ENCODE measurements at places on chromosomes 5 and 9.
A peak's percentile ranks its signal among the peaks of the same experiment; 100 is the strongest.

GRCh38 chr5:40436535-40437237, 243.0 kb upstream of the PTGER4 start:
- no peak for DNase-seq

DNA sequence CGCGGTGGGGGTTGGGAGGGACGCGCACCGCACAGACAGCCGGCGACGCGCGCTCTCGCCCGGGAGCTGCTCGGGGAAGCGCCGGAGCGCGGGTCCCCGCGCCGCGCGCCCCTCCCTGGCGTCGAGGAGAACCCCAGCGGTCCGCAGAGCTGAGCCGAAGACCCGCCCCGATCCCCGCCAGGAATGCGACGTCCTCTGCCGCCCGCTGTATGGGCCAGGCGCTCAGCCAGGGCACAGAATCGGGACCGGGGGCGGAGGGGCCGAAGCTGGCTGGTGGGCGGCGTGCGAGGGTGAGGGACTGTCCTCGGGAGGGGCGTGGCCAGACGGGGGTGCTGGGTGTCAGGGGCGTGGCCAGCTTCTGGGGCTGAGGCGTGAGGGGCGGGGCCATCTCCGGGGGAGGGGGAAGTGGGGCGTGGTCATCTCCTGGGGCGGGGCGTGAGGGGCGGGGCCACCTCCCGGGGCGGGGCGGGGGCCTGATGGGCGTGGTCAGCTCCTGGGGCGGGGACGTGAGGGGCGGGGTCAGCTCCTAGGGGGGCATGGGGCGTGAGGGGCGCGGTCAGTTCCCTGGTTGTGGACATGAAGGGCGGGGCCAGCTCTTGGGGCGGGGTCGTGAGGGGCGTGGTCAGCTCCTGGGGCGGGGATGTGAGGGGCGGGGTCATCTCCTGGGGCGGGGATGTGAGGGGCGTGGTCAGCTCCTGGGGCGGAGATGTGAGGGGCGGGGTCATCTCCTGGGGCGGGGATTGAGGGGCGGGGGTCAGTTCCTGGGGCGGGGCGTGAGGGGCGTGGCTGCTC, 965 bp downstream of the PTGDS start:
- DNase-seq: peak; percentile 99

DNA sequence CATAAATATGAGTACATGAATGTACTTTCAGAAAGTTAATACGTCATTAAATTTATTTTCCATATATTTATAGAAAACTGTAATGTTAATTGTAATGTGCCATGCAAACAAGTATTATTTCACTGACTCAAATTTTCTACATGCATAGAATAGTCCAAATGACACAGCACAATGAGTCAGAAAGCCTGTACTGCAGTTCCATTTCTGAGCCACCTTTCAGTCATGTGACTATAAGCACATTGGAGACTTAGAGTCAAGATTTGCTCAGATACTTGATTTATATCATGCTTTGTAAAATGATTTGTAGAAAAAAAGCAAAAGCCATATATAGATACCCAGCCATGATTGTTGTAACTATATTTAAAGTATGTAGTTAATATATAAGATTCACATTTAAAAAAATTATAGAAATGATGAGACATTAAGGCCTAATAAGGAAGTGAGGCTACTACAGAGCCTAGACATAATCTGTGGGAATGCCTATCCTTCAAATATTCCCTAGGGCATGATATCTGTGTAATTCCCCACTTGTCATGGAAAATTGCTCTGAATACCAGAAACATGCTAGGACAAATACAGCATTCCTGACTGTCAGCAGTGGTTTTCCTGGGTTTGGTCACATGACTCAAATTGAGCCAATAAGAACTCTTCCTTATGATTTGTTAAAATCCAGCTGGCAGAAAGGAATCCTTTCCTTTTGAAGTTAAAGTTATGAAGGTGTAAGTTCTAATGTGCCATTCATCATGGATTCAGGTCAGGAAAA, 50.0 kb downstream of the PTPRD start:
- no peak for DNase-seq

DNA sequence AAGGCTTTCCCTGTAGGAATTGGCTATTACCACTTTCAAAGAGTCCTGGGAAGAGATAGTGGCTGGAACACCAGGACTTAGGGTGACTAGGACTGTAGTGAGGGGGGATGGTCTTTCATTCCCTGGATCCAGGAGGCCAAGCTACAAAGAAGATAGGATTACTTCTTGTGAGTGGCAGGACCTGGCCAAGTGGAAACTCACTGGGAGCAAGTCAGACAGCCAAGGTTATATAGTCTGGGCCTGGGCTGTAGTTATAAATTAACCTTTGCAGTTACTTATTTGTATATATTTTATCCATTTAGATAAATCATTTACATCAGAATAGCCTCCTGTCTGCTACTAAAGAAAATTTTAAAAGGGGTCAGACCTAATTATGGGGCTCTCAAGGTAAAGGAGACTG, 124.3 kb downstream of the TLR4 start:
- no peak for DNase-seq

DNA sequence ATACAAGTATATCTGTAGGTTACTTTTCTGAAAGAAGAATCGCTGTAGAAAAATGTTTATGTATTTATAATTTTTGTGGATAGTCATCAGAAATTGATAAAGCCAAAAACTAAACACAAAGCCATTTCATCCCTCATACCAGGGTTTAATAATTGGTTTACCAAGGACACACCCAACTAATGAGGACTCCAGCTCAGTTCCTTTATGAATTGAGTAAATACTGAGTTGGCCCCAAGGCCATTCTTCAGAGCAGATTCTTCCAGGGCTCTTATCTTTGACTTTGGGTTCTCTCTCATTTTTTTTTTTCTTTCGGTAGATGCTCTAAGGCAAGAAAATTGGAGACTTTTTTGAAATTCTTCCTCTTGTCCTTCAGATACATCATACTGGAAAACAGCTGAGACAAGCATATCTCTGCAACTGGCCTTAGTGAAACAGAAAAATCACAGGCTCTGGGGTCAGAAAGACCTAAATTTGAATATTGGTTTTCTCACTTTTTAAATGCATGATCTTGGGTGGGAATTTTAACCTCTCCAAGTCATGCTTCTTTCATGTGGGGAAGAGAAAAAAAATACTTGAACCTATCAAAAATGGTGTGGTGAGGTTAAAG, 401.8 kb downstream of the ARHGEF28 start:
- no peak for DNase-seq

GRCh38 chr9:20476912-20477521, 145.3 kb downstream of the MLLT3 start:
- no peak for DNase-seq

GRCh38 chr9:123548741-123549545, 192.9 kb downstream of the CRB2 start:
- DNase-seq: no peak

DNA sequence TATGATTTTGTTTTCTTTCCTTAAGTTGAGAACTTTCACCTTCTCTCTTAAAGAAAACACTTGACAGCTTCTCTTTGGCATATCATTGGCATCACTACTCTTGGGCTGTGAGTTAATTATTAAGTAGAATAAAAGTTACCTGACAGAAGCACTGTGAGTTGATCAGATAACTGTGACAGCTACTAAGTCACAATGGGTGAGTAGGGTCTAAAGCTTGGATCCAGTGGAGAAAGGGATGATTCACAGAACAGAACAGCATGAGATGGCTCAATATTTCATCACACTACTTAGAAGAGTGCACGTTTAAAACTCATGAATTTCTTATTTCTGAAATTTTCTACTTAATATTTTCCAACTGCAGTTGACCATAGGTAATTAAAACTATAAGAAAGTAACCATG, 268.5 kb upstream of the NMUR2 start:
- DNase-seq: no peak

DNA sequence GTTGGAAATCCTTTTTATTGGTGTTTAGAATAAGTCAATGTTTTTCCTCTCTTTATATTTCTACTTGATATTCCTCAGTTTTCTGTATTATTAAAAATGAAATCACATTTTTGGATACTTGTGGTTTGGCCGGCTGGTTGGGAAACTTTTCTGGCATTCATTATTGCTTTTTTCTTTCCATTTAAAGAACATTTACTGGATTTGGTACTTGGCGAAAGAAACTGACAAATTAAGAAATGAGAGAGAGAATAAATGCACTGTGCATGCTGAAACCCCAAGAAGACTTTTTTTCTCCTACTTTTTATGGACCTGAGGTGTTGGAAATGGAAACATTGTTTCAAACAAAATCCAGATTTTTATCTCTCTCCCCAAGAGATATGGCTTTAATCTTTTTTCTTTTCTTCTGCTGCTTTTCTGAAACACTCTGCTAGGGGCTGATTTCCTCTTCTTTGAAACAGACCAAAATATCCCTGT, 128.4 kb downstream of the SNX18 start:
- DNase-seq: no peak

DNA sequence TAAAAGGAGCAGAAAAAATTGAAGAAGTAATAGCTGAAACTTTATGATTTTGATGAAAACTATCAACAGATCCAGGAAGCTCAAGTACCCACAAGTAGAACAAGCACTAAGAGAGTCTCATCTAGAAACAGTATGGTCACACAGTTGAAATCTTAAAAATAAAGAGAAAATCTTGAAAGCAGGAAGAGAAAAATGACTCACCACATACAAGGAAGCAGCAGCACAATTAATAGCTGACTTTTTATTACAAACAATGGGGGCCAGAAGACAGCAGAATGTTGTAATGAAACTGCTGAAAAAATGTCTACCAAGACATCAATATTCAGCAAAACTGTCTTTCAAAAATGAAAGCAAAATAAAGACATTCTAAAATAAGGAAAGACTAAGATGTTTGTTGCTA, 1108.3 kb upstream of the DMAC1 start:
- no peak for DNase-seq

- DNase-seq: peak; percentile 96
Measured at GRCh38 chr5:179818746-179819295, 1.9 kb upstream of the SQSTM1 start.

DNA sequence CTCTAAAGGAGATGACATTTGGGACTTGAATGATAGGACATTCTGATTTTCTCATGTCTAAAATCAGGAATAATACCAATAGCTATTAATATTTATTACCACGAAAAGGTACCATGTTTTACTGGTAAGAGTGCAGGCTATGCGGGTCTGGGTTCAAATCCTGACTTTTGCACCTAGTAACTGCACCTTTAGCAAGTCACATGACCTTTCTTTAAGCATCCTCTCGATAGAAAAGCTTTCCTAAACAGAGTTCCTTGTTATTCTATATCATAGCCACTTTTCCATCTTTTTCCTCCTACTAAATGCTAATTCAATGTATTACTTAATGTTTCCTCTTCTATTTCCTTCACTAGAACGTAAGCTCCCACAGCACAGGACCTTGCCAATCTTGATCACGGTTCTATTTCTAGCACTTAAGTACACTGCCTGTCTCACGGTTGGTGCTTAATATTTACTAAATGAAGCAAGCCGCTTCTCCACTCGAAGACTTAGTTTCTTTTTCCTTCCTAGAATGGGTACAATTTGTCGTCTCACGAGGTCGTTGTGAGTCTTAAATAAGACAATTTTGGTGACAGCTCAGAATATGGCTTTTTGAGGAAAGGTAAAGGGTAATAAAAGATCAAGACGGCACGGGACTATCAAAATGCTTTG, 816 bp downstream of the RBM18 start:
- no peak for DNase-seq

GRCh38 chr5:84382363-84383295, 2.1 kb downstream of the EDIL3 start:
- peak; percentile 20 for DNase-seq

GRCh38 chr5:181239062-181239663, 4.5 kb downstream of the RACK1 start:
- DNase-seq: no peak

DNA sequence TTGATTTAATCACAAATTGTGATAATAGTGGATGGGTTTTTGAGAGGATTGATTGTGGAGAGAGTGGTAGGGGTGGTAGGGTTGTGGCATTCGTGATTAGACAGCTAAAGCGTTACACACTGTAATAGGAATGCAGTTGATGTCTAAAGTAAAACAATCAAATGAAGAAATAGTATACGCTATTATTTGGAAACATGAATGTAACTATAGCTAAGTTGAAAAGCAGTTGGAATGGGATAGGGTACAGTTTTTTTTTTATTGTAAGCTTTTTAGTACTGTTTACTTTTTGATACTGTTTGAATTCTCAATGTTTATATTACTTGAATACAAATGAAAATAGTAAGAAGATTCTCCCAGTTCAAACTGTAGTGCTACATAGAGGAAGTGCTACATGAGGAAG, 51.8 kb downstream of the RANBP17 start:
- no peak for DNase-seq

DNA sequence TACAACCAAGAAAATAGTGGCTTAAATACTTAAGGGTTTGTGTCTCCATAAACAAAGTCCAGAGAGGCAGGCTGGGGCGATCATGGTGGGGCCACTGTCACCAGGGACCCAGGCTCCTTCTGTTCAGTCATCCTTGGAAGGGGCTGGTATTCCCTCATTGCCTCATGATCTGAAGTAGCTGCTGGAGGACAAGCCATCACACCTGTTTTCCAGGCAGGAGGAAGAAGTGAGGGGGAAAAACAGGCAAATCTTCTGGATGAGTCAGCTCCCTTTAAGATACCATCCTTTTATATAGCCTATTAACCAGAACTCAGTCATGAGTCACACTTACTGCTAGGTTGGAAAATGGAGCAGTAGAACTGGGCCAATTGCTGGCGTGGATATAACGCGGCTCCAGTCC, 92.3 kb downstream of the DAP start:
- no peak for DNase-seq

DNA sequence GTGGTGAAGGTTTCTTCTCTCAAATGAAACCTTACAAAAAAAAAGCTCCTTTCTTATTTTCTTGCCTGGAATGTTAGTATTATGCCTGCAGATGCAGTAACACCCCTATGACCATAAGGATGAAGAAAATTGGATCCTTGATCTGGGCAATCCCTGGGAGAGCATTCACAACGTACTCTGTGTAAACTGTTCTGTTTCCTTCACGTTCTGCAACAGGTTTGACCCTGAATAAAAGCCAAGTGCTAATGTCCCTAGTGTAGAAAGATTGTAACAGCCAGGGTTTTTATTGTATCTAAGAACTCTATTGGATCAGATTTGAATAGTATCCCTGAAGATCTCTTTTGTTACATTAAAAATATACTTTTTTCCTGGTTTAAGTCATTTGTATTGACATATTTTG, 1639.6 kb upstream of the ACO1 start:
- DNase-seq: no peak

GRCh38 chr9:32552172-32552872, at the start of the genes SMIM27 and TOPORS:
SMIM27 (plus strand) TSS chr9:32552327; CDS start chr9:32552435, 108 bp downstream.
TOPORS (minus strand) TSS chr9:32552586; CDS start chr9:32552436, 150 bp downstream.
- peak; percentile 41 for DNase-seq

DNA sequence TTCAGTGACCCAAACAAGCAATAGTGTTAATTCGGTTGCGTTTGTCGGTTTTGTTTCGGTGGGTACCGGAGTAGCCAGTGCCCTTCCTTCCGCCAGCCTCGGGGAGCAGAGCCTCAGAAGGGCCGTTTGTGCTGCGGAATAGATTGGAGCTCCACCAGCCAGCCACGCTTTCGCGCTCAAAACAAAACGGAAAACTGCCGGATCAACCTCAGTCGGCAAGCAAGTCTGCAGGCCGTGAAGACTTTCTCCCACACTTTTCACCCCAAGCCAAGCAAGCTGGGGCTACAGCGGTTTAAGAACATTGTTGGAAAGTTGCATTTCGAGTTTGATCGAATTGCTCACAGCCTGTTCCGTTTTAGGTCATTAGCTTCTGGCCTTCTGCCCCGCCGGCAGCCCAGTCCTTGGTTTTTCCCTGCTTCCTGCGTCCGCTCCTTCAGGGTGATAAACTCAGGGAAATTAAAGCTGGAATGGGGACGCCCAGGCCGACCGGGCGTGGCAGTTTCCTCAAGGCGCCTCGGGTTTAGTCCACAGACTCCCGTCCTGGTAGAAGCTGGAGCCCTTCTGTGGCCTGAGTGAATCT, 803 bp upstream of the CCNO start:
- DNase-seq: no peak

GRCh38 chr5:1468247-1468612, 23.0 kb upstream of the SLC6A3 start:
- peak; percentile 91 for DNase-seq
